CD8-positive, alpha-beta memory T cell (primary cell): ENCODE measurements at places on chromosomes 6 and 20. TPM values are rescaled to one million over a fixed set of nuclear protein-coding genes. Genes with fewer than 3 reads are reported as not detected.

Gene OR2J3
- total RNA-seq, result not detected

- DNase-seq, result peak; percentile 100
These were observed at the start of gene NFYA for GRCh38 chr6:41072836-41073202. TSS of gene NFYA (plus strand) at chr6:41072974. CDS start at chr6:41079090, 6,116 bp downstream.

GRCh38 chr20:57379263-57379647 is 11.9 kb upstream of the RBM38 start:
- no peak for DNase-seq

- DNase-seq, result no peak
These were observed 45.7 kb downstream of the PREP start for GRCh38 chr6:105357165-105357564.

Gene PAK5
- not detected for total RNA-seq

Gene HTR1B
- total RNA-seq, result not detected

DNA sequence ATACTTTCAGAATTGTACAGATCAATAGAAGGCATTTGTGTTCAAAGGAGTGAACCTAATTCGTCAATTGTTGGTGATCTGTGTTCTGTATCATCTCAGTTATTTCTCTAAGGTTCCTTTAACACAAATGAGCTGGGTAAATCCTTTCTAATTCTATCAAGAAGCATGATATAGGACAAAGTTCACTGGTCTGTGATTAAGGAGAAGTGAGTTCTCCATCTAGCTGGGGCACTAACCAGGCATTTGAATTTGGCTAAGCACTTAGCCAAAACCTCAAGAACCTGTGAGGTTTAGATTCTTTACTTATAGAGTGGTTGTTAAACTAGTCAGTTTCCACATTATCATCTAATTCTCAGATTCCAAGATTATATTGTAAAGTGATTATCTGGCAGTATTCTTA is 50.3 kb downstream of the DOP1A start:
- DNase-seq, result no peak

DNA sequence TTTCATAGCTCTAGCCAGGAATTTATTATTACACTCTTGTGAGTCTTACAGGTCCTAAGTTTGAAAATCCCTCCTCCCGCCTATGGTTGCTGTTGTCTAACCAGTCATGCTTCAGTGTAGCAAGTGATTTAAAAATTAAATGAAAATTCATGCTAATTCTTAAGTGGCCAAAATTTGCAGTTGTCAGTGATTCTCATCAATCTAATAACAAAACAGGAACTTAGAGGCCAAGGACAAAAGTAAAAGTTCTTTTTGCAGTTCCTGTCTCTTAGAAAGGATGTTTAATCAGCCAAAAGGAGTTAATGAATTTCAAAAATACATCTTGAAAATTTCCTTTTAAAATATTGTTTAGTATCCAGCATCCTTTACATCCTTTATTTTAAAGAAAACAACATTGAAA is 36.3 kb downstream of the VTA1 start:
- DNase-seq, result no peak

Gene ASIP
- not detected for total RNA-seq

DNA sequence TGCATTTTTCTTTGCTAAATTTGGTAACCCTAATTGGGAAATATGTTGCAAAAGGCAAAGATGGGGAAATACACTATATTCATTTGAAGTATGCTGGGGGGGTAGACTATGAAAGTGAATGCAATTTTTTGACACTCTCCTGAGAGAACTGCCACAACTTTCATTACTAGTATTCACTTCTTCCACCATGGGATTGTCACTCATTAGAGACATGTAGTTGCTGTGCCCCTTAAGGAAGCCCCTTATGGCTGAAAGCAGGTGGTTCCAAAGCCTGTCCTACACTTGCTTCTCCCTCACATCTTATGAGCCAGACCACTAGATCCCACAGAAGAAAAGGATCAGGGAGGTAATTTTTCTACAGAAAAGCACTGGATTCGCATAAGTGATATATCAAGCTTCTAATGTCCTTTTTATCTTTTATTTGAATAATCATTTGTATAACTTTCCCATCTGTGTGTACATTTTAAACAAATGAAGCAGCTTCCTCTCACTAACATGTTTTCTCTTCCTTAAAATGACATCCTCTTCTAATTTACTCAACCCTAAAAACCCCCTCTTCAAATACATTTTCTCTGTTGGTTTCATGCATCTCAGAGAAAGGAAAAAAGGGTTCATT is 83.8 kb downstream of the GCLC start:
- DNase-seq, result no peak

Gene RNF114
- total RNA-seq, result 64.0 TPM

- no peak for DNase-seq
These were observed 4.6 kb upstream of the OSBPL2 start for GRCh38 chr20:62233684-62234083.

GRCh38 chr6:108193131-108193530 is 27.3 kb downstream of the NR2E1 start:
- no peak for DNase-seq

DNA sequence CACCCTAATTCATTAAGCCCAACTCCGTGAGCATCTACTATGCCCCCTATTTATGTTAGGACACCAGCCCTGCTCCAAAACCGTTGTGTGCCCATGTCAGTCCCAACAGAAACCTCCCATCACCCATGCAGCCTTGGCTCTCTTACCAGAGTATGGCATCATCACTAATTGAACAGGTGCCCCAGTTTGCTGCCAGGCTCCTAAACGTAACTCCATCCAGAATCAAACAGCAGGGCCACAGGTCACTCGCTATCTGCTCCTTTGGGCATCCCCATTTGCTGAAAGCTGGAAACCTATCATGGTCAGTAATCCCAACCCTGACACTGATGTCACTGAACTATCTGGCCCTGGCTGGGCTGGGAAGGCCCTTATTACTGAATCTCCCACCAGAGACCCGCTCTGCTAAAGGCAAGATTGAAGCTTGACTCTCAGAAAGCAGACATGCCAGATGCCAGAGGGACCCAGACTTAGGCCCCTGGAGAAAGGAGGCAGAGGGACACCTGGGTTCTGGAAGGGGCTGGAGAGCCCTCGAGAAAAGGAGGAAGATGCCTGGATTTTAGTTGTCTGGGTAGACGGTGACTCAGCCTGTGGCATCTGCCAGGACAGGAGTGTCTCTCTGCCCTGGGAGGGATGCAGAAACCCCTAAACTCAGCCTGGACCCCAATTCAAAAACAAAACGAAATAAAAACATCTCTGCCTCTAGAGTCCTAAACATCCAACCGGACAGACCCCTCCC is 14.0 kb downstream of the MUCL3 start:
- no peak for DNase-seq

GRCh38 chr6:32244270-32244669 is 20.4 kb upstream of the NOTCH4 start:
- DNase-seq, result no peak

DNA sequence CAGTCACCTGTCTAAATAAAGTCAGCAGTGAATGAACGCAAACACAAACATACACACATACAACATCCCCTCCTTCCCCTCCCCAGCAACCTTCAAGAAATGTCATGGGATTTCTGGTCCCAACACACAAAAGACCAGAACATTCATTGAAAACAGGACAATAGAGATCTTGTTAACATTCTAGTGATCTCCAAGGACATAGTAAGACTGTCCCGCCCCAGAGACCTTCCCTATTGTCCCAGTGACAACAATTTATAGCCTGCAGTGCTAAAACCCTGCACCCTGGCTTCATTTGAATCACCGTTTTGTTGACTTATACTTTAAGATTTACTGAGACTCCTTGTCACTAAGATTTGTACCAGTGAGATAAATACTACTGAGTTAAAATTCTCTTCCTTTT is 143.9 kb upstream of the NOX3 start:
- no peak for DNase-seq

- no peak for DNase-seq
These were observed 124.4 kb upstream of the HCRTR2 start for GRCh38 chr6:55049866-55050265.

Gene PRKN
- total RNA-seq, result 0.55 TPM

- no peak for DNase-seq
These were observed 15.4 kb downstream of the ENPP3 start for GRCh38 chr6:131652472-131652871.

DNA sequence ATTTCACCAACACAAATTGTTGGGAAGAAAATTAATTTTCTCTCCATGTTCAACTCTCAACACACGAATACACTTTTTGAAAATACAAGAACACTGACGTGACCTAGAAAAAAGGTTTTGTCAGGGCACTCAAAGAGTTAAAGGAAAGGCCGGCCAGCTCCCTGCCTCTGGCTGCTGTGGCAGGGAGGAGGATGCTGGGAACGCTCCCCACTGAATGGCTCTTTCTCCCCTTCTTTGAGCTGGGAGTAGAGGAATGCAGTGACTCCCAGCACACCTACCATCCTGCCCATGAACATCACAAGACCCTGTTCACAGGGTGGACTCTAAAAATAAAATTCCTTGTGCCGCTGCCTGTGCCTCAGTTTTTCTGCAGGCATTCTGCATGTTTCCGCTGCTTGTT is 47.0 kb downstream of the MAP3K5 start:
- no peak for DNase-seq

DNA sequence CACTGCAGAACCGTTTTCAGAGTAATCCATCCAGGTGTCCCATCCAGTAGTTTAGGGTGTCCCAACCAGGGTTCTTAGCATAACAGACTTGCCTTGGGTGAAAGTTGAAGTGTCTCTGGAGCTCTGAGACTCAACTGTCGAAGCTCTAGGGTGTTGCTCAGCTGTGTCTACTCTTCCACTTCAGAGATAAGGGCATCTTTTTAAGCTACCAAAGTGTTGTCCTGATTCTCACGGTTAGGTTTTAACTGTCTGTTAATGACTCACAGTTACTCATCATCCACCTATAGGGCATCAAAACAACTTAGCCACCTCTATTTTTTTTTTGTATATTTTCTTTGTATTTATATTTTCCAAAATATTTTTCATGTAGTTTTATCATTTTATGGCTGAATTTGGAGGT is 36.9 kb upstream of the TBX18 start:
- DNase-seq, result no peak

- DNase-seq, result no peak
These were observed 119.2 kb upstream of the LAMA2 start for GRCh38 chr6:128763599-128764300.

DNA sequence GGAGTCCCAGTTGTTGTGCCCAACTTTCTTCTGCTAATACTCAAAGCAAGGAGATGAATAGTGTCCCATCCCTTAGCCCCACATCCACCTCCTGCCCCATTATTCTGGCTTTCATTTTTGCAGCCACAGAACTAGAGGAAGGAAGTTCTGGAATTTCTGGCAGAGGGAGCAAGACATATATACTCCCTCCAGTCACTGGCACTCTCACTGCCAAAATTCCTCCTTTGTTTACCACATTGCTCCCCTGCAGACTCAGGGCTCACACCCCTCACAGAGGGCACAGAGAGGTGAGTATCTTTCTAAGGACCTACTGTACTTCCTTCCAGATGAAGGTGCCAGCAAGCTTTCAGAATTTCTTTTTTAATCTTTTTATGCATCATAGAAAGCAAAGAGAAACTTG is 168.0 kb upstream of the ID4 start:
- no peak for DNase-seq

DNA sequence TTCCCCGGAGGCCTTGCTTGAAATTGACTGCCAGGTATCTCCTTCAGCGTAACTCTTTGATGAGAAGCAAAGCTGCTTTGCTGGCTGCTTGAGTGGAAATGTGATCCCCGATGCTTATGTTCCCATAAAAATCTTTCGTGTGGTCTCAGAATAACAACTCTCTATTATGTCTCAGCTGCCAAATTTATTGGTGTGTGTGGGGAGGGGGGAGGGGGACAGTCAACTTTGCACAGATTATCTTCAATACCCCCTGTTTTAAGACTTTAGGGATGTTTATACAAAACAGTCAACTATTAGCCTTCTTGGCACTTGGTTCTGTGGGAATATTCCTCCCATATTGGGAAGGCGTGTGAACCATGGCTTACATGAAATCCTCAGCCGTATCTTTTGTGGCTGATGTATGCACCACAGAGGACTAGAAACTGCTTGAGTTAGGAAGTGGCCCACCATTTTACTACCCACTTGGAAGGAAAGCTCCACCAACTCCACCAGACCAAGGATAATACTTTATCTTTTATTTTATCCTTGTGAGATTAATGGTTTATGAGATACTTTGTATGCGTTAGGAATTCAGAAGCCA is 101.5 kb upstream of the SLC24A3 start:
- no peak for DNase-seq

DNA sequence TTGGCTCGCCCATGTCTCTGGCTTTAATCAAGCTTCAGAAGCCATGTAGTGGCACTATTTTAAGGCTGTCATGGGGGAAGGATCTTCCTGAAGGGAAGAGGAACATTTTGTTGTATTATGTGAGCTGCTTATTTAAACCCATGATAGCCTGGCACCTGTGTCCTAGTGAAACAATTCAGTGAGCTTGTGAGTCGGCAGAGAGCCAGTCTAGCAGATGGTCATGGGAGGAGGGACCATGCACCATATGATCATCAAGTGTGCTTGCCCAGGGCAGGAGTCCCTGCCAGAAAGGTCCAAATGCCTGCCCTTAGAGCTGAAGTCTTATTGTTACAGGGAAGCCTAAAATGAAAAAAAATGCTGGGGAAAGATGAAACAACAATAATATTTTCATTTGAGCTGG is 132.9 kb downstream of the PRDM13 start:
- DNase-seq, result no peak

GRCh38 chr6:138416206-138416605 is 12.2 kb downstream of the HEBP2 start:
- DNase-seq, result no peak

DNA sequence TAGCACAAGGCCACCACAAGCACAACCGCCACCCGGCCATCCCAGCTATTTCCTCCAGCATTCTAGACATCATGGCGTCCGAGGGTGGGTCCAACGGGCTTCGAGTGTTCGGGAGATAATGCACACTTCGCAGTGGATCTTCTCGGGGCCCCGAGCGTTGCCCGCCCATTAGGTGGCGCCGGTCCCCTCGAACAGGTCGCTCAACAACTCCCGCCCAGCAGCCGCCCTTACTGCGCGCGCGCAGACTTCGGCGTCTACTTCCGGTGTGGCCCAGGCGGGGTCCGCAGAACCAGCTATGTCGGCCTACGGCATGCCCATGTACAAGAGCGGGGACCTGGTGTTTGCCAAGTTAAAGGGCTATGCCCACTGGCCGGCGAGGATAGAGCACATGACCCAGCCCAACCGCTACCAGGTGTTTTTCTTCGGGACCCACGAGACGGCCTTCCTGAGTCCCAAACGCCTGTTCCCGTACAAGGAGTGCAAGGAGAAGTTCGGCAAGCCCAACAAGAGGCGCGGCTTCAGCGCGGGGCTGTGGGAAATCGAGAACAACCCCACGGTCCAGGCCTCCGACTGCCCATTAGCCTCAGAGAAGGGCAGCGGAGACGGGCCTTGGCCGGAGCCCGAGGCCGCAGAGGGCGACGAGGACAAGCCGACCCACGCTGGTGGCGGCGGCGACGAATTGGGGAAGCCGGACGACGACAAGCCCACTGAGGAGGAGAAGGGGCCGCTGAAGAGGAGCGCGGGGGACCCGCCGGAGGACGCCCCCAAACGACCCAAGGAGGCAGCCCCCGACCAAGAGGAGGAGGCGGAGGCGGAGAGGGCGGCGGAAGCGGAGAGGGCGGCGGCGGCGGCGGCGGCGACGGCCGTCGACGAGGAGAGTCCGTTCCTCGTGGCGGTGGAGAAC is at the start of gene HDGFL1:
Gene HDGFL1, plus strand, starts transcription at position 286 of the 904 bp plus-strand sequence. Its CDS starts 10 bp downstream, at position 296.
- no peak for DNase-seq

GRCh38 chr6:6434151-6434550 is 113.7 kb upstream of the F13A1 start:
- no peak for DNase-seq
